ENCODE measurements at places on chromosomes 16 and 17.

DNA sequence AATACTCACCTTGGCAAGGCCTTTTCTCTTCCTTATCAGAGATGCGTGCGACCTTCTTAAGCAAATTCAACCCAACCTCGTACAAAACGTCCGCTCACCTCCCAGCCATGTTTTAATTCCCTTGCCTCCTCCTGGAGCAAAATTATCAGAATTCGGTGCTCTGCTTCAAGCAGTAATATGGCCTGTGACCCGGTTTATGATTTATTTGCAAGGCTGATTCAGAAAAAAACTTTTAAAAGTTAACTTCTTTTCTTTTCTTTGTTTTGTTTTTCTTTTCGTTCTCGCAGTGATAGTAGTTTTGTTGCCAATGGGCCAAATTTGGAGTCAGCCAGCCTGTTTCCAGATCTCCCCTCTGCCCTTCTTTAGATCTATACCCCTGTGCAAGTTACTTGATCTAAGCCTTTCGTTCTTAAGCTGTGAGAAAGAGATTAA is at the start of gene PHLPP2:
TSS of gene PHLPP2 (minus strand) at position 382 of the 432 bp plus-strand sequence. CDS start 9,906 bp downstream, outside the sequence.
- DNase-seq: no peak

DNA sequence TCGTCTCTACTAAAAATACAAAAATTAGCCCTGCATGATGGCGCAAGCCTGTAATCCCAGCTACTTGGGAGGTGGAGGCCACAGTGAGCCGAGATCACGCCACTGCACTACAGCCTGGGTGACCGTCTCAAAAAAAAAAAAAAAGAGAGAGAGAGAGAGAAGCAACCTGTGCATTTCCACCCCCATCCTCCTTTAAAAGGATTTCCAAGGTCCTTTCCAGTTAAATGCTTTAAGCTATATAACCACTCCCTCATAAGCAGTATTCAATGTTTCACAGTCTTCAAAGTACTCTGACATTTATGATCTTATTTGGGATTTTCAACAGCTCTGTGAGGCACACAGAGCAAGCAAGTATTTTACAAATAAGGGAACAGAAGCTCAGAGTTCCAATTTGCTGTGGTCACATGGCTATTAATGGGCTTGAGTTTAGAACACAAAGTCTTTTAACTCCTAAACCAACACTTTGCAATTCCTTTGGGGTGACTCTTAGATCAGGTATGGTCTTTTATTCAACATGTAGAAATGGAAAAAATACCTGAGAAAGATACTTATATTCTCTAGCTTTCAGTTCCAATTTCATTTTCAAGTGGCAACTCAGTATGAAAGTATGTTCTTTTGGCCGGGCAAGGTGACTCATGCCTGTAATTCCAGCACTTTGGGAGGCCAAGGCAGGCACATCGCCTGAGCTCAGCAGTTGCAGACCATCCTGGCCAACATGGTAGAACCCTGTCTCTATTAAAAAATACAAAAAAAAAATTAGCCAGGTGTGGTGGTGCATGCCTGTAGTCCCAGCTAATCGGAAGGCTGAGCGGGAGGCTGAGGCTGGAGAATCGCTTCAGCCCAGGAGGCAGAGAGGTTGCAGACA is 31.3 kb downstream of the SPOP start:
- DNase-seq: no peak

- no peak for DNase-seq
Observed at GRCh38 chr17:79790805-79791734, 5.8 kb downstream of the CBX8 start.

- DNase-seq: no peak
Observed at GRCh38 chr17:82345151-82345976, 11.8 kb upstream of the SECTM1 start.

DNA sequence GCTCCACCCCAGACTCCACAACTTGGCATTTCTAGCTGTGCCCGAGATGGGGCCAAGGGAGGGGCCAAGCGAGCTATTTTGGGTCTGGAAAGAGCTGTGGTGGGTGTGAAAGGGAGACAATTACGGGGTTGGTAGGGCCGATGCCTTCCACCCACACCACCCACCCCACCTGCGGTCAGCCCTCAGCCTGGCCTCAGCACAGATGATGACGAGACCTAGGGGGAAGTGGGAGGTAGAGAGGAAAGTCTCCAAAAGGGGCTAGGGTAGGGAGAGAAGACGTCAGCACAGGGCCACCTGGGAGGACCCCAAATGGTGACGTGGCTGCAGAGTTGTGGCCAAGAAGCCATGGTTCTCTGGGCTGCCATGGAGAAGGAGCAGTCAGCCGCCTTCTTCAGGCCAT is 83.1 kb downstream of the SDK2 start:
- DNase-seq: no peak

GRCh38 chr16:75219838-75220237 is 1.1 kb downstream of the CTRB1 start:
- no peak for DNase-seq

DNA sequence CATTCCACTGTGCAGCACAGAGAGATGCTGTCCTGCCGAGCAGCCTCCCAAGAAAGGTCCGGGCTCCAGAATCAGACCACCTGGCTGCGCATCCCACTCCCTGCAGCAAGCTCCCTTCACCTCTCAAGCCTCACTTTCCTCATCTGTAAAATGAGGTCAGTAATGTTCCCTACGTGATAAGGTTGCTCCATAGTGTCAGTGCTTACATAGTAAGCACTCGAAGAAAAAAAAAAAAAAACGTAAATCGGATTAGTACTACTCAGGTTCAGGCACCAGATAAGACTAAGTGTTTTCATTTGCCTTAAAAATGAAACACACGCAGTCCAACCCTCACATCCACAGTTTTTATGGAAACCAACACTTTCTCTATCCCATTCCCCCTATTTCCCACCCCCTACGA is 76.7 kb downstream of the CCT6B start:
- DNase-seq: no peak

DNA sequence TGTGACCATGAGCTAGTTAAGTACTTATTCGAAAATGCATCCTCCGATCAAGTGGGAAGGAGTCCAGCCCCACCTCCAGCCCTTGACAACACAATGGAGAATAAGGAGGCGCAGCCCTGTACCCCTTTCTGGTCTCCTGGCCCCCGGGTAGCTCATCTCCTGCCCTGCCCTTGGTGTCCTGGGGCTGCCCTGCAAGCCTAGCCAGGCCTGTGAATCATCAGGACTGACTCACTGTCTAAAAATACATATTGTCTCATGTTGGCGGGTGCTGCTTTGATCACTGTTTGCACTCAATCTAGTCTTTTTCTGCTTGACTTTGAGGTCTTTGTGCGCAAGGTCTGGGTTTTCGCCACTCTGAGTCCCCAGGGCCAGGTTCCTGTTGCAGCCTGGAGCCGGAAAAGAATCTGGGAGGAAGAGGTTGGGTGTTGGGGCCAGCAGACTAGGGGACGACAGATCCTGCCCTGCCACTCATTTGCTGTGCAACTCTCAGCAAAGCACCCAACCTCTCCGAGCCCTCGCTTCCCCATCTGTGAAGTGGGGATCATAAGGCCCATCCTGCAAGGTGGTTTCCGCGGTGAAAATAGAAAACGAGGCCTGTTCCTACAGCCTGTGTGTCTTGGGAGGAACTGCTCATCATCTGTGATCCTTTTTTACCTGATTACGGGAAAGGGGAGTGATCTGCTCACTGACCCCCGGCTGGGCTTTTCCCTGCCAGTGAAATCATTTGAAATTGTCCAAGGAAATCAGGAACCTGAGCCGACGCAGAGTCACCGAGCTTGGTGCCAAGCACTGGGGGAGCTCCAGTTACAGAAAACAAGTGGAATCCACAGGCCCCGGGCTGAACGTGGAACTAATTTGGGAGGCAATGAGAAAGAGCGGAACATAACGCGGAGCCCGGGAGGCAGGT is 230.4 kb downstream of the PARN start:
- no peak for DNase-seq

- DNase-seq: no peak
Observed at GRCh38 chr17:1571341-1571704, 8.7 kb upstream of the PITPNA start.

- DNase-seq: no peak
Observed at GRCh38 chr17:32114536-32114935, 27.8 kb upstream of the RHOT1 start.

- DNase-seq: no peak
Observed at GRCh38 chr17:78255953-78256706, 24.7 kb downstream of the TMEM235 start.

- DNase-seq: no peak
Observed at GRCh38 chr16:31700200-31700529, 172.5 kb downstream of the AHSP start.

DNA sequence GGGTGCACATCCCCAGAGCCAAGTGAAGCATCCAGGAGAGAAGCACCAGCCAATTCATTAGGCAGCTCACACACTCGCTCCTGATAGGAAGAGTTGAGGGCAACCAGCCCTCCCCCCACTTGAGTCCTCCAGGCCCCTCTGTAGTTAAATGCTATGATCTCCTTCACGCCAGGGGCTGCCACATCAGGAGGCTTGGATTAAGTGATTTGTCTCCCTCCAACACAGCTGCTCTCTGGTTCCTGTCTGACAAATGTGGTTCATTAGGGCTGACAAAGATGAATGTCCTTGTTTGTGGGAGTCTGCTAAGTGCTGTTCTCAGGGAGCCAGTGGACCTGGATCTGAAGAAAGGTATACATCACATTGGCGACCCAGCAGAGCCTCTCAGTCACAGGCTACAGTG is 94.5 kb upstream of the WSCD1 start:
- no peak for DNase-seq

DNA sequence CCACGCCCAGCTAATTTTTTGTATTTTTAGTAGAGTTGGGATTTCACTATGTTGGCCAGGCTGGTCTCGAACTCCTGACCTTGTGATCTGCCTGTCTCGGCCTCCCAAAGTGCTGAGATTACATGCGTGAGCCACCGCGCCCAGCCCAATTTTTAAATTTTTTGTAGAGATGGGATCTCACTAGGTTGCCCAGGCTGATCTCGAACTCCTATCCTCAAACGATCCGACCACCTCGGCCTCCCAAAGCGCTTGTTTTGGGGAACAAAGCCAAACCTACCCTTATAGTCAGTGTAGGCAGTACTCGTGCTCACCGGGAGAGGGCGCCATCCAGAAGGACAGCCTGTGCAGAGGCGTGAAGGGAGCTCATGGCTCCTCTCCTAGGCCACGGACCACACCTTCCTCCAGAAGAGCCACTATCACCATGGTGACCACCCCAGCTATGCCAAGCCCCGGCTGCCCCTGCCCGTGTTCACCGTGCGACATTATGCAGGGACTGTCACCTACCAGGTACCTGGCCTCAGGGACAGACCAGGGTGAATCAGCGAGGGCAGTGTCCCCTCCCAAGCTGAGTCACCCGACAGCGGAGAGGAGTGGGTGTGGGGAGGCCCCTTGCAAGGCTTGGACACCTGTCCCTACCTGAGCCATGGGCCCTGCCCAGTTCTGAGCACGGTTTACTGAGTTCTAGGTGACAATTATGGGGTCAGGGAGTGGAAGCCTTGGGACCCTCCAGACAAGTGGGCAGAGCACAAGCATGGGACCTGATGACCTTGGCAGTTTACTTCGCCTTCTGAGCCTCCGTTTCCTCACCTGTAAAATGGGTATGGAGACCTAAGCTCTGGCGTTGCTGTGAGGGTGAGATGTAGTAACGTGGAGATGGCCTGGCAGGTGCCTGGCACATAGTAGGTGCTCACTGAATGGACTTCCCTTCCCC is 13.7 kb downstream of the MYO15B start:
- DNase-seq: peak; percentile 38

- peak; percentile 51 for DNase-seq
Observed at GRCh38 chr17:752620-753219, 656 bp upstream of the GEMIN4 start.

DNA sequence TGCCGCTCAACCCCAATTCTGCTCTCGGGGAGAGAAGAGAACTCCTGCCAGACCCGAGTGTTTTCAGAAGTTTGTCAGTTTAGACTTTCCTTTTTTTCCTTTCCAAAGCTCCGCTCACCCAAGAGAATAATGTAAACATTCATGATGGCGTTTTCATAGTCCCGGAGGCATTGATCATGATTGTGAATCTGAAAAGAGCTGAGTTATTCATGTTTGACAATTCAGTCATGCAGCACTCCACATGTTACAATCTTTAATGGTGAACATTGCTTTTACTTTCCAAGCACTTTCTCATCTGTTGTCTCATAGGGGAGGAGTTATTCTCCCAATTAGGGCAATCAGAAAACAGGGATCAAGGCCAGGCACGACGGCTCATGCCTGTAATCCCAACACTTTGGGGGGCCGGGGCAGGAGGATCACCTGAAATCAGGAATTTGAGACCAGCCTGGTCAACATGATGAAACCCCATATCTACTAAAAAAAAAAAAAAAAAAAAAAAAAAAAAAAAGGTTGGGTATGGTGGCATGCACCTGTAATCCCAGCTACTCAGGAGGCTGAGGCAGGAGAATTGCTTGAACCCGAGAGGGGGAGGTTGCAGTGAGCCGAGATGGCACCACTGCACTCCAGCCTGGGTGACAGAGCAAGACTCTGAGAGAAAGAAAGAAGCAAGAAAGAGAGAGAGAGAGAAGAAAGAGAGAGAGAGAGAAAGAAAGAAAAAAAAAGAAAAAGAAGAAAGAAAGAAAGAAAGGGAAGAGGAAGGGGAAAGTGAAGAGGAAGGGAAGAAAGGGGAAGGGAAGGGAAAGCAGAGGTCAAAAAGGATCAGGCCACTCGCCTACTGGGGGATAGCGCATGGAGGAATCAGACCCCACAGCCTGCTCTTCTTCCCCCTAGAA is 70.0 kb upstream of the TNRC6C start:
- DNase-seq: no peak

- DNase-seq: no peak
Observed at GRCh38 chr16:16191493-16192167, 31.7 kb downstream of the ABCC6 start.

GRCh38 chr16:56331399-56331798 is 93.9 kb downstream of the AMFR start:
- DNase-seq: no peak
